ENCODE measurements at places on chromosomes 16 and 17.

GRCh38 chr16:1311212-1311737, 1.8 kb downstream of the UBE2I start:
- no peak for DNase-seq

GRCh38 chr16:75476817-75477216, 12.3 kb upstream of the TMEM170A start:
- DNase-seq, result no peak

DNA sequence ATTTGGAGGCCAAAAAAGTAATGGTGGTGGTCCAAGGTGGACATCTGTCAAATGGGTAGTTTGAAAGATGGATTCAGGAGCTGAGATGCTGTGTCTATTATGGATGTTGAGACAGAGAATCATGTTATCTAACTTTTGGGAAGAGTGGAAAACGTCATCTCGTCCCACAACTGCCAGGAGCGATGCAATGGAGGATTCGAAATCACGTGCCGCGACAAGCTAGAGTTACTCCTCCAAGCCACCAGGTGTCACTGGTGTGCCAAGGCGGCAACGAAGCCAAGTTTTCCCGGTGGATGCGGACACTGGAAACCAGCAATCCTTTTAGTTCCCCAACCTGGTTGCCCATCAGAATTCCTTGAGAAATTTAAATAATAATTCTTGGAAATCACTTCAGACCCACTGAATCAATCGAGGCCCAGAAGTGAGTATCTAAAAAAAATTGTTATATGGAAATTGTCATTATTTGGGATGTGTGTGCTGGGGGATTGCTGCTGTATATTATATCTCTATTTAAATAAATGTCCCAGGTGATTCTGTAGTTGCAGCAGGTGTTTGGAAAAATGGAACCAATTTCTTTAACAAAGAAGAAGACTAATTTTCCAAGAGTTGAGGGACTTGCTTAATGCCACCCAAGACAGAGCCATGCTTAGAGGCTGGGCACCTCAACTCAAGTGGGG, 206.1 kb downstream of the HAPSTR1 start:
- no peak for DNase-seq

DNA sequence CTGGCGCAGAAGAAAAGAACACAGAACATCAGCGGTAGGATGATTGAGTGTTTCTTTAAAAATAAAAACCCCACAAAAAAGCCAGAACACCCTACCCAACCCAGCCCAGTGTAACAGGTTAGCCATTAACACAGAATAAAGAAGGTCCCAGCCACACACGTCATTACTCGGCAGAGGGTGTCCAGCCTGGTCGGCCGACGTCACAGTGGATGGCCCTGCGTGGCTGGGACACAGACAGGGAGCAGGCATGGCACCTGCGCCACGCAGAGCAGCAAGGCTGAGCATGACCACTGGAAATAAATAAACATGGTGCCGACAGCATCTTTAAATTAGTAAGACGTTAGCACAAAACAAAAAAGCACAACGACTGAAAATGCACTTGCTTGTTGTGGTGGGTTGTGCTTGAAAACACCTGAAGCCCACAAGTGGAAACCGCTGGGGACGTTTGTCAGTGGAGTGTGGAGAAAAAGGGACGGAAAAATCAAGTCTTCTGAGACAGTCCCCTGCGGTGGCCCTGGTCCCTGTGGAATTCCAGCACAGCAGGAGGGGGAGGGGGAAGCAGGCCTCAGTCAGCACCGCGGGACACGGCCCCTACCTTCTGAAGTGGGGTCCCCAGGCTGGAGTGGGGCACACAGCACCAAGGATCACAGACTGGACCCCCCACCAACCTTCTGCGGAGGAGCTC, 39.2 kb downstream of the SLC7A5 start:
- DNase-seq, result no peak

- DNase-seq, result no peak
These were observed 282.2 kb upstream of the CDH5 start for GRCh38 chr16:66084306-66084705.

GRCh38 chr17:31373150-31374093, 18.1 kb upstream of the RAB11FIP4 start:
- DNase-seq, result peak; percentile 33

GRCh38 chr17:50685691-50686493, 21.8 kb downstream of the ANKRD40 start:
- DNase-seq, result no peak

- DNase-seq, result no peak
These were observed 13.9 kb downstream of the LRRC37B start for GRCh38 chr17:32020943-32021614.

- no peak for DNase-seq
These were observed 23.2 kb upstream of the NPTX1 start for GRCh38 chr17:80499560-80499959.

- no peak for DNase-seq
These were observed 6.2 kb downstream of the SPATA2L start for GRCh38 chr16:89695086-89695874.

DNA sequence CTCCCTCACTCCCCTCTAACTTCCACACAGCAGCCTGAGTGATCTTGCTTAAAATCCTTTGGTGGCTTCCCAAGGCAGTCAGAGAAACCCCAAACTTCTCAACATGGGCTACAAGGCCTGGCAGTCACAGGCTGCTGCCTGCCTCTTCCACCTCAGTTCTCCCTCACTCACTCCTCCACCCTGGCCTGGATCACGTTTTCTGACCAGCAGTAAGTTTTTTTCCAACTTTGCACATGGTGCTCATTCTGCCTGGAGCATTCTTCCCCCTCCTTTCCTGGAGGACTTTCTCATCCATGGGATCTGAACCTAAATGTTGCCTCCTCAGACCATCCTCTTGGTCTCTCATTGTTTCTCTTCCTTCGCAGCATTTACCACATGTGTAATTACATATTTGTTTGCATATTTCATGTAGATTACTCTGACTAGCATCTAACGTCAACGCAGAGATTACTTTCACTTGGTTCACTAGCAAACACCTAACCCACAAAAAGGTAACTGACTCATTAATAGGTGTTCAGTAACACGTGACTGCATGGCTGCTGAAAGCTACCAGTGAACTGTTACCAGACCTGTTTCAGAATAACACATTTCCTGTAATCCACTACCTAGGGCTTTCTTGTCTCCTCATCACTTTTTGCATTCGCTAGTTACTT, 17.1 kb downstream of the GNA13 start:
- DNase-seq, result no peak

GRCh38 chr16:14168146-14168545, 97.0 kb downstream of the MRTFB start:
- DNase-seq, result no peak

DNA sequence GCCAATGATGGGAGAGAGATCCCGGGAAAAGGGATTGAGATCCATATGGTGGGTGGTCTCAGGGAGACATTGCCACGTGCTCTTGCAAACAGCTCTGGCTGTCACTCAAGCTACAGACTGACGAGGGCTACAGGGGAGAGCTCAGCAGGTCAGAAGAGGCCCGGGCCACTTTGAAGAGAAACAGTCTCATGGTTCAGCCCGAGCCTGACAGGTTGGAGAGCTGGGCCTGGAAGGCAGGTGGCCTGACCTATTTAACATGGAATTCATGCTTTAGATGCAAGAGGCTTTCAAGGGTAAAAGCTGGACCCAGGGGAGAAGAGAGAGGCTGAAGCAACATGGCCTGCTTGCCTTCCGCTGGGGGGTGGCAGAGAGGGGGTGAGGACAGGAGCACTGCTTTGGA, 81.0 kb upstream of the BRD7 start:
- no peak for DNase-seq

DNA sequence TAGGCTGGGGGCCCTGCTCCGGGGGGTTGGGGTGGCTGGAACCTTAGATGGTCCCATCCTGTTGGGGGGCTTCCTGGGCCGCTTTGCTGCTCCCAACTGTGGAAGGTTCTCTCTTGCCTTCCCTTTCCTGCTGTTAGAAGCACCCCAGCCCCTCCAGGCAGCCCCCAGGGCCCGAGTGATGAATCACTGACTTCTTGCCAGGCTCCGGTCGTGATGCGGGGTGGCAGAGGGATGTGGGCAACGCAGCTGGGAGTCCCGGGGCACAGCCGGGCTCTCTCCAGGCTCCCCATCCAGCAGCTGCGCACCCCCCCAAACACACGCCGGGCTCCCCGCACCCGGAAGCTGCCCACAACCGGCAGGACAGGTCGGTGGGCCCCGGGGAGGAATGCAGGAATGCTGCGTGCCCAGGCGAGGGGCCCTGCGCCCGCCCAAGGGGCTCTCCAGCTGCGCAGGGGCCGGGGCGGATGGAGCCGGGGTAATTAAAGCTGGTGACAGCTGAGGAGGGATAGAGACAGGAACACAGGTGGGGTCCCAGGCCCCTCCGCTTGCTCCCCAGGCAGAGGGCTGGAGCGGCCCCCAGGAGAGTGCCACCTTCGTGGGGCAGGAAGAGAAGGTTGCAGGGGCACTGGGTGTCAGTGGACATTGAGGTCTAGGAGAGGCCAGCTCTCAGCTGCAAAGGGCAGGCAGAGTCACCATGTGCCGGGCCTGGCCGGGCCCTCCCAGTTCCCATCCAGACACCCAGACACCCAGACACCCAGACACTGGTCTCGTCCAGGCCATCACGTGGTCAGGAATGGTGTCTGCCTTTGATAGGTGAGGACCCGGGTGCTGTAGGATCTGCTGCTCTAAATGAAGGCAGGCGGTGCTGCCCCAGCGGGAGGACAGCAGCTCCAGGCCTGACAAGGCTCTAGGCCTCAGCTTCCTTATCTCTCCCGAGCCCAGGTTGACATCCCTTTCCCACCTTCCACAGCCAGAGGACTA, 15.0 kb upstream of the SLC38A10 start:
- no peak for DNase-seq

DNA sequence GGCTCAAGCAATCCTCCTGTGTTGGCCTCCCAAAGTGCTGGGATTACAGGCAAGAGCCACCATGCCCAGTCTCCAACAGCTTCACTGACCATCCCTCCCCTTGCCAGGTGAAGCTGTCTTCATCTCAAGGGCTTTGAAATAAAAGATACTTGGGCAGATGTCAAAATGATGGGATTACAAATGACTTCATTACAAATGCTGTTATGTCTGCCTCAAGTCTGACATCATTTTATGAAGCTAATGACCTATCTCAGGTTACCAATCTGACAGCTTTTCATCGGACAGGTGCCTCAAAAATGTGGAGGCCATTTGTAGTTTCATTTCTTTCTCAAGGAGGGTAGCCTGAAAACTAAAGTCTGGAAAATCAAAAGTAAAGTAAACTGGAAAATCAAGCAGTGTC, 323.7 kb upstream of the TBX2 start:
- DNase-seq, result no peak

- peak; percentile 87 for DNase-seq
These were observed 887 bp upstream of the LASP1 start for GRCh38 chr17:38868817-38869525.

DNA sequence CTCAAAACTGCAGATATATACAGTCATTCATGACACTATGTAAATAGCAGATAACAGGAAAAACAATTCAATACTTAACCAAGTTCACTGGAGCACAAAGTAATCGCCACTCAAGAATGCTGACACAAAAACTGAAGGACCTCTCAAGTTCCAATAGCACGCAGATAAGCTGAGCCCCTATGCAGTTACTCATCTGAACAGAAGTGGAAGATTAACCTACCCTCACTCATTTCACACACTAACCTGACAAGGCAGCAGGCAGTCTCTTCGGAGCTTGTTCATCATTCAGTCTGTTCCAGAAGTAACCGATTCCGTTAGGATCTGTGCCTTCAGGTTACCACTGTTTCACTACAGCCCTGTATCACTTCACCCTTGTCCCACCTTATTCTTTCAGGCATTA, 6.0 kb downstream of the HELZ start:
- no peak for DNase-seq

DNA sequence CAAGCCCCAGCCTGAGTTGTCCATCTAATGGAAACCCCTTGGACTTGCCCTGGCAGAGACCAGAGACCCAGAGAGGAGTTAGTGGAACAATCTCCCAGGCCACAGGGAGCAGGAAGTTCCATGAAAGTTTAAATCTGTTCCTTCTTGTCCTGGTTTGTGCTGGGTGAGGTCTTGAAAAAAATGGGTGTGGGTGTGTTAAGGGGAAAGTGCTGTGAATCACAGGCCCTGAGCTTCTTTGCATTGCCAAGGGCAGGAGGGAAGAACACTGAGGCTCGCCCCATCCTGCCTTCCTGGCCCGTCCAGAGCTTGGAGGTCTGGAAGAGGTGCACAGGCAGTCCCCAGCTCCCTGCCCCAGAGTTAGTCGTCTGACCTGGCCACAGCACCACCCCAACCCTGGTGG, 2.3 kb downstream of the ADORA2B start:
- no peak for DNase-seq

DNA sequence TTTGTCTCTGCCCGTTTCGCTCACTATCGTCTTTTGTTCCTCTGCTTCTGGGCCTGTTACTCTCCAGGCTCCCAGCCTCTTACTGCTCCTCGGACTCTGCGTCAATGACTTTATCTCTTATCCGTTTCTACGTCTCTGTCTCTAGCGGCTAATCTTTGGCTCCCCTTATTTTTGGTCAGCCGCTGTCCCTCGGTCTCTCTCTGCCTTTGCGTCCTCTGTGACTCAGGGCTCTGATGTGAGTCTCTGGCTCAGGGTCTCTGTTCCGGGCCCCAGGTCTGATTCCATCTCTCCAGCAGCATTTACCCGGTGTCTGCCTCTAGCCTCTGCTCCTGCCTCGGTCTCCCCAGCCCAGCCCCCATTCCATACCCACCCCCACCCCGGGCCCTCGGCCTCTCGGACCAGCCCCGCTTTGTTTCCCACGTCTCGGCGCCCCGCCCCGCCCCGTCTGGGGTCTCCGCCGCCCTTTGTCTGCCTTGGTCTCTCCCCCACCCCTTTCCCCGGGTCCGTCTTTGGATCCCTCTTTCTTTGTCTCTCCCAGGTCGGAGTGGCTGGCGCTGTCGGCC, 547 bp upstream of the ZNF48 start:
- DNase-seq, result no peak

DNA sequence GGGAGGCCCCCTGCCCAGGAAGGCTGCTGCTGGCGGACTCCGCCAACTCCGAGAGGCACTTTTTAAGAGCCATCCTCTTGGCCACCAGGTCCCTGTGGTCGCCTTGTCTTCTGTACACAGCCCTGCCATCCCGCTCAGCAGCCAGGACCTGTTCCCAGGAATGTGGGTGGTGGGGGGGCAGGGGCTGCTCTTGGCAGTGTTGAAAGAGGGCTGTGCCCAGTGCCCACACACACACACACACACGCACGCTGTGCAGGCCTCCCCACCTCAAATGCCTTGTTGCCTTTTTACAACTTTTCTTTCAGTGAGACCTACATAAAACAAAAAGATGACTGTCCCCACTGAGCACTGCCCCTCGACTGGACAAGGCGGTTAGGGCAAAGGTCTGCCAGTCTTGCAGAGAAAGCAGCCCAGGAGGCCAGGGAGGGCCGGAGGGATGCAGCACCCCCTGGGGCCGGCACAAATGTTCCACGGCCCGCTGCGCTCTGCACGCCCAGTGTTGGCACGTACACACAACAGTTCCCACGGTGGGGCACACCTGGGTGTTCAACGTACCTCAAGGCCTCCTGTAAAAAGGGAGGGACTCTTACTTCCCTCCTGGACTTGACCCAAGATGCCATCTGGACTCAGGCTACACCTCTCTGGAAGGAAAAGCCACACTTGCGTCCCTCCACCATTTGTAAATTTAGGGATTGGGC, 18.5 kb upstream of the PITPNA start:
- DNase-seq, result no peak

- DNase-seq, result no peak
These were observed 21.1 kb downstream of the CSNK2A2 start for GRCh38 chr16:58176608-58177352.

All from muscle of back (tissue), 13 donors.